ENCODE measurements at places on chromosomes 2 and 18.

DNA sequence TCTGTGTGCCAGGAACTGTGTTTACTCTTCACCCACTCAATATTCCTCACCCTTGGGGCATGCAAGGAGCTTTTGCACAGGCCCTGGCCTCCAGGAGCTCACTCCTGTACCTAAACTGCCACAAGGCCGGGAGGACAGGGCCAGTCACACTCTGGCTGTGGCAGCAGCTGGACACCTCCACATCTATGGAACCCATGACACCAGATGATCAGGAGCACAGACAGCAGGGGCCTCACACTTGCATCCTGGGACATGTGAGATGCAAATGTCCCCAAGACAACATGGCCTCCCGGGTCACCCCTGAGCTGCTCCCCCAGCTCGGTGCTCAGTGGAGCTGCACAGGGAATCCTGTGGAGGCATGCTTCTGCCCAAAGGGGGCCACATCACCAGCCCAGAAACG lies 61.8 kb upstream of the SLC66A3 start:
- DNase-seq: no peak

DNA sequence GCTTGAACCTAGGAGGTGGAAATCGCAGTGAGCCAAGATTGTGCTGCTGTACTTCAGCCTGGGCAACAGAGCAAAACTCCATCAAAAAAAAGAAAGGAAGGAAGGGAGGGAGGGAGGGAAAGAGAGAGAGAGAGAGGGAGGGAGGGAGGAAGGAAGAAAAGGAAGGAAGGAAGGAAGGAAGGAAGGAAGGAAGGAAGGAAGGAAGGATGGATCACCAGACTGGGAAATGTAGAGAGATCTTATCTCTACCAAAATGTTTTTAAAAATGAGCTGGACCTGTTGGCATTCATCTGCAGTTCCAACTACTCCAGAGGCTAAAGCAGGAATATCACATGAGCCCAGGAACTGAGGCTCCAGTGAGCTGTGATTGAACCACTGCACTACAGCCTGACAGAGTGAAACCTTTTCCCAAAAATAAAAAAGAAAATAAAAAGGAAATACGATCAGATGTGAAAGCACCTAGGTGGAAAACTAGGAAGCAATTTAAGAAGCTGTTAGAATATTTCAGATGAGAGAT lies 239.4 kb downstream of the CDH7 start:
- no peak for DNase-seq

GRCh38 chr2:3432067-3432466 lies 52.6 kb downstream of the TRAPPC12 start:
- DNase-seq: no peak

GRCh38 chr18:4636967-4637366 lies 181.9 kb upstream of the DLGAP1 start:
- peak; percentile 13 for DNase-seq

DNA sequence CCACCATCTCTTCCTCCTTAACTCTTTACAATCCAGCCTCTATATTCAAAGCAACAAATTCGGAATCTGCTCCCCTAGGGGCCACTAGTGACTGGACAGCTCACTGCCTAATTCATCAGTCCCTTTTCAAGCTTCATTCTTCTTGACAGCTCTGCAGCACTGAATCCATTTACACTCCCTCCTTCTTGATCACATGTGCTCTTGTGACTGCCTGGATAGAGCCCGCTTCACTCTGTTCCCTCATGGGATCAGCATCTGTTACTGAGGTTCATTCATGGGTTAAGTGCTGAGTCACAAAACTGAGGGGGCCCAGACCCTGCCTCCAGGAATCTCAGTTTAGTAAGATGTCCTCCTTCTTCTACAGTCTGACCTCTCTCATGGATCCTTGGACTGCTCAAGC lies 81.5 kb downstream of the CYRIA start:
- DNase-seq: no peak

- DNase-seq: no peak
Measured at GRCh38 chr2:238927746-238928519, 80.0 kb downstream of the TWIST2 start.
